ENCODE measurements at places on chromosomes 3 and 15.

GRCh38 chr3:147449669-147450068 is 40.5 kb downstream of the ZIC1 start:
- DNase-seq = no peak

- DNase-seq = no peak
Measured at GRCh38 chr3:151460228-151460627, 633 bp downstream of the IGSF10 start.

DNA sequence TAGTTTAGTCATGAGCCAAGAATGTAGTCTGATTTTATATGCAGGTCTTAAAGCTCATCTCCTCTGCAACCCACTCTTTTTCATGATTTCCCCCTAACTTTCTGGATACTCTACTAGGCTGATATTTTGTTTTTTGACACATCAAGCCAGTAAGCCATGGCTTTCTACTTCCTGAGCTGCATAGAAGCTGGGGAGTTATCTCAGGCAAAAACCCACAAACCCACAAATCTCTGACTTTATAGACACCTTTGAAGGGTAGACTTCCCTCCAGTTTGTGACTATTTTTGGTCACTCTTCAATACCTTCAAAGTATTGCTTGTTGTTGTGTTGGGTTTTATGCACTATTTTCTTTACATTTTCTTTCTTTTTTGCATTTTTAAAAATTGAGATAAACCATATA is 28.6 kb downstream of the TMEM202 start:
- no peak for DNase-seq

DNA sequence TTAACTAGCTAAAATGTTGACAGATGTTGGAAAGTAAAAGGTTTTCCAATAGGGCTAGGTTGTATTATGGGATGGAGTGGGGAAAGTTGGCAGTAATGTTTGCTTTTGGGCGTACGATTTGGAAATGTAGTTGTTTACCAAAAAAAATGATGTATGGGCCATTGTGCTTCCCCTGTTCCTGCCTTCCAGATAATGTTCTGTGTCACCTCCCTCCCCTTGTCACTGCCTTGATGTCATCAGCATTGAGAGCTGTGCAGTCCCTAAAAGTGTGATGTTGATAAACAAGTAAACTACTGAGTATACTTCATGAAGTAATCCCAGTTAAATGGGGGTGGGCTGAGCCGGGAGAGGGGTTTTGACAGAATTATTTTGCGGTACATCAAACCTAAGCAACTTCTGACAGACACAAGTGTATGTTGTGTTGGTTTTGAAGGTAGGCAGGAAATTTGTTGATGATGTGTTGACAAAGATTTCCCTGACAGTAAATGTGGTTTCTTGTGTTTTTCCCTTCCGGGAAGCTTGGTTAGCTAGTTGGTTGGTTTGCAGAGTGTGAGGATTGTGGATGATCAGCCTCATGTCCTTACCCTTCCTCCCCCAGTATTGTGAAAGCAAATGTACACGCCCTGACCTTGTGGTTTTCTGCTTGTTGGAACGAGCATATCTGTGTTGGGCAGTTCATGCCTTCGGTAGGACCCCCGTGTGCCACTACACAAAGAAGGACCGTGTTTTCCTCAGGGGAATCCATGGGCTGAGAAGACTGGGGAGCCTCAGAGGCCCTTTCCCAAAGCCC is 87.3 kb downstream of the PGPEP1L start:
- DNase-seq = no peak

DNA sequence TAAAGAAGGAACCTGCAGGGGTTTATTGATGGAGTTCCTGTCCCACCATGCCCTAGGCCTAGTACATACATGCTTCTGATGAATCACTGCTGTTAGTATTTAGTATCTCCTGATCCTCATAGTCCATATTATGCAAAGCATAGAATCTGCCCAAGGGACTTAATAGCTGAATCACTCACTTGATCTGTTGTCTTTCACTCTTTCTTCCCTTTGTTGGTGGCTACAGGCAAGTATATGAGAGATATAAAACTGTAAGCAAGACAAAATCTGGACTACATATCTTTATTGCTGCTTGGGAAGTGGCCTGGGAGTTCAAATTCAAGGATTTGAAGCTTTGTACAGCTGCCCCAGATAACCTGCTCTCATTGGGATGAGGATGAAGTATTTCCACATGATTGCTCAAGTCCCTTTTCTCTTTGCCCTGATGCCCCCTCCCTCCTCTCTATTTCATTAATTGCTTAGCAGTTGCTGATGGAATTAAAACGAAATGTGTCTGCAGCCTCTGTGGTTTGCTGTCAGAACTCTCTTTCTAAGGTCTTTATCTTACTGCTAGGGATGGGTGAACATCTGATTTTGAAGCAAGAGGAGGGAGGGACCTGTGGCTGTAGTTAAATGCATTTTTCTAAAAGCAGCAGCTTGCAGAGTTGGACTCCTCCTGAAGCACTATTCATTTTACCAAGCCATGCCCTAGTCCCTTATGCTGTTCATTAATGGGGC is 114.1 kb downstream of the ZNF609 start:
- DNase-seq = no peak

GRCh38 chr3:171001957-171002694 is 24.4 kb downstream of the SLC2A2 start:
- DNase-seq = no peak

- no peak for DNase-seq
Measured at GRCh38 chr15:84904419-84904818, 20.0 kb downstream of the SLC28A1 start.

DNA sequence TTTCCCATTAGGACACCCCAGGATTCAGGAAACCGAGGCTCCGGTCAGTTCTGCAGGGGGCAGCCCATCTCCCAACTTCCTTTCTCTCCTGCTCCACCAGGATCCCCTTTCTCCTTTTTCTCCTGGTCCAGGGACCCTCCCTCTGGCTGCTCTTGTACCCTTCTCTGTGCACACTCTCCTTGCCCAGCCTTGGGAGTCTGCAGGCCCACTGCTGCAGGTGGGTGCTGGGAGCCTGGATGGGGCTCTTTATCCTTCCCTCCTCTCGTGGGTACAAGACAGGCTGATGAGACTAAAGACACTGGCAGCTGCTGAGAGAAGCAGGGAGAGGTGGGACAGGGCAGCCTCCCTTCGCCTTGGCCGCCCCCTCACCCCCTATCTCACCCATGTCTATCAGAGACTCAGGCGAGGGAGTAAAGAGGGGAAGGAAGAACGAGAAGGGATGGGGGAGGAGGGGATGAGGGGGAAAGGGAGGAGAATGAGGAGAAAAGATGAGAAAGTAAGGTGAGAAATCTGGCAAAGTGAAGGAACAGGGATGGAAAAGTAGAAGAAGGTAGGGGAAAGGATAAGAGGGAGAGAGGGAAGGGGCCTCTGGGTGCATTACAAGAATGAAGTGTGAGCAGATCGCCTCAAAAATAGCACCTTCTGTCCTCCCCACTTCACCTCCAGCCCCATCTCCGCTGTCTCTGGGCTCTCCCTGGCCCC is 45.2 kb downstream of the ITGA11 start:
- no peak for DNase-seq

GRCh38 chr3:117868766-117869165 is 1159.2 kb downstream of the TUSC7 start:
- DNase-seq = no peak

GRCh38 chr3:151819910-151820309 is 6.0 kb downstream of the AADAC start:
- no peak for DNase-seq

DNA sequence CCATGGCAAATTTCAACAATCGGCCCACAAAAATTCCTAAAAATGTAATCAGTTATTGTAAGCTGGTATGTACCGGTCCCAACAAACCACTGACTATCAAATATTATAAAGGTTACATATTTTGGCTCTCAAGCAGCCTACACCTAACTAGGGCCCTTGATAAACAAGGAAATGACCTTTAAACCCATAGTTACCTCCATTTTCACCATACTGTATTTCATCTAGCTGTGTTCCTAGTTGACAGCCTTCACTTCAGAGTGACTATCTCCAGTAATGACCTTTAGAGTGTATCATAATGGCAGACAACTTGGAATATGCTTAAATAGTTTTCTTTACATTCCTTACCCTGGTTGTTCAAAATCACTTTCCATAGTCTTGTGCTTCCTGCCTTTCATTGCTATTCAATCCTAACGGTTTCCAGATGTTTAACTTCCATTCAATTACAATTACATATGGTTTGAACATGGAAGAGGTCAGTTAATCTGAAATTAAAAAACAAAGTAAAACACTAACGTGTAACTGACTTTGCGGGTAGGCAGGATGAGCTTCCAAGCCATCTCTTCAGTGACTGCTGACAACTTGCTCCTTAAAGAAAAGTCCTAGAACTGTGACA is 111.9 kb upstream of the TSC22D2 start:
- DNase-seq = no peak

DNA sequence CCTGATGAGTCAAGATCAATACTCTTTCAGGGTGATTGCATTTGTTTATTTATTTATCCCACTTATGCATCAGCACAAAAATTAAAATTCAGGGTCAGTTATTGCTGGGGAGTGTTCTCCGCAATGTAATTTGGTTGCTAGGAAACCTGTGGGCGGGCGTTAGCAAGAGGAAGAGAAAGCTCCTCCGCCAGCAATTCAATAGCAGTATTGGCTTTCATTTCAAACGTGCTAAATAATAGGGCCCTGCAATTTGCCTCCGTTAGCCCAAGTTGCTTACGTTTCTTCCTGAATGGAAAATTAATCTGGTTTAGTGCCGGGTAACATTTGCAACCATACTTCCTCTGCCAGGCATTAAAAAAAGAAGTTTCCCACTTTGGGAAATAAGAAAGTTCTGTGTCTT is 35.5 kb upstream of the PLCL2 start:
- DNase-seq = no peak

DNA sequence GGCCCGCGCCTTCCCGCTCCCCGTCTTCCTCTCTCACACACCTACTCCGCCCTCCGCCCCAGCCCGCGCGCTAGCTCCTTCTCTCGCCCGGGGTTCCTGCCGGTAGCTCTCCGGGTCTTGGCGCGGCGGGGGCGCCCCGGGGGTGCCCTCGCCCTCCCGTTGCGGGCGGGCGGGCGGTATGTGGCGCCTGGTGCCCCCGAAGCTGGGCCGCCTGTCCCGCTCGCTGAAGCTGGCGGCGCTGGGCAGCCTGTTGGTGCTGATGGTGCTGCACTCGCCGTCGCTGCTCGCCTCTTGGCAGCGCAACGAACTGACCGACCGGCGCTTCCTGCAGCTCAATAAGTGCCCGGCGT is 507 bp downstream of the DIPK2A start:
- DNase-seq = no peak

DNA sequence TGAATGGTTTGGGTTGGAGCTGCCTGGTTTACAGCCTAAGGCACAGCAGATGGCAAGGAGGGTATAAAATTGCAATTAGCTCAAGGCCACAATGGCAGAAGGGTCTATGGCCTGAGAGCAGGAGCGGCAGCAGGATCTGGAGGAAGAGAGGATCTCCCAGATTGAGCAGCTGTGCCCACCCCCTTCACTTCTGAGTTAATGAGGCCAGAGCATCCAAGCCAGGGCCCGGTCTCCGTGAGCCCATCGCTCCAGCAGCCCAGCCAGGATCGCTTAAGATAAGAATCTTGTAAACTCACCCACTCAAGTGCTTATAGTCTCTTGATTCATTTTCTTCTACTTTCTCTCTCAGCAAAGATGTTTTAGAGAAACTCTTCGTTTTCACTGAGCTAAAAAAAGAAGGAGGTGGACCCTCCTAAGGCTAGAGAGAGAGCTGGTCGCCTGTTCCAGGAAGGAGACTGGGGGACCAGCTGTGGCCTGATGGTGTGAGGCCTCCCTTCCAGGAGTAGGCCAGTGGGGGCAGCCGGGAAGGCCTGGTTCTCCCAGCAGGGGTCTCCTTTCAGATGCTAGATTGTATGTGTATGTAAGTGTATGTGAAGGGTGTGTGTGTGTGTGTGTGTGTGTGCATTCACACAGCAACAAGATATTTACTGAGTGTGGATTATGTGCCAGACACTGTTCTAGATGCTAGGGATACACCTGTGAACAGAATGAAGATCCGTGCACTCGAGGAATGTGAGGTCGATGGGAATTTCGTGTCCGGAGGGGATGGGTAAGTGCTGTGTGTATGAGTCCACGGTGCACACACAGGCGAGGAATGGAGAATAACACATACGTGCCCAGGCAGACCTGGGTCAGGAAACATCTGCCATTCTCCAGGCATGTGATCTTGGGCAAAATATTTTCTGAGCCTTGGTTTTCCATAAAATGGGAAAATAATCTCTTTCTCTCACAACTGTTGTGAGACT is 18.6 kb downstream of the MAGEF1 start:
- DNase-seq = no peak

DNA sequence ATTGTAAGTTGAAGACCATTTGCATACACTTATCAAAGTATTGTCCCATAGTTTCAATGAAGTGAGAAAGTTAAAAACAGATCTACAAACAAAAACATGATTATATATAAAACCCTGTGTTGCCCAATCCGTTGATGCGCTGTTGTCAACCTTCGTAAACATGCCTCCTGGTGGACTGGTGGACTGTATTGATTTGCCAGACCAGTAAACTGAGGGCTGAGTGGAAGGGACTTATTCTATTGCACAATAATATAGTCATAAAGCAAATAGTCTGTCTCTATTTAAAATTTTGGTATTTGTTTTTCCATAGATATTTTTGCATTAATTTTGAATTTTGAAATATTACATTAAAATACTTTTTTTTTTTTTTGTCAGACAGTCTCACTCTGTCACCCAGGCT is 102.5 kb downstream of the GAP43 start:
- no peak for DNase-seq

DNA sequence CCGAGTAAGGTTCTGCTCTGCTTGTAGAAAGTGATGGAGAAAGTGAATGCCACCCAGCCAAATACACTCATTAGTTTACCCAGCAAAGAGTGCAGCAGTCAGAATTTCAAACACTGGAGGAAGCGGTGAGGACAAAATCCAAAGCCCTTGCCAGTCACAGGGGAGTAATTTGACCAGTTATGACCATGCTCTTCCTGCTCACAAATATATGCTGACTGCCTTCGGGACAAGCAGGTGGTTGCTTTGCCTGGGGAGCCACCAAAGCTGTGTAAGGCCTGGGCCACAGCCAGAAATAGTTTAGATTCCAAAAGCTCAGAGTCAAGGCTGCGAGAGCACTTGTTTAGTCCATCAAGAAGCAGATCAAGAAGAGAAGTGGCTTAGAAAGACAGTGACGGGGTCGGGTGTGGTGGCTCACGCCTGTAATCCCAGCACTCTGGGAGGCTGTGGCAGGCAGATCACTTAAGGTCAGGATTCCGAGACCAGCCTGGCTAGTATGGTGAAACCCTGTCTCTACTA is 51.0 kb upstream of the ATP13A3 start:
- DNase-seq = no peak

DNA sequence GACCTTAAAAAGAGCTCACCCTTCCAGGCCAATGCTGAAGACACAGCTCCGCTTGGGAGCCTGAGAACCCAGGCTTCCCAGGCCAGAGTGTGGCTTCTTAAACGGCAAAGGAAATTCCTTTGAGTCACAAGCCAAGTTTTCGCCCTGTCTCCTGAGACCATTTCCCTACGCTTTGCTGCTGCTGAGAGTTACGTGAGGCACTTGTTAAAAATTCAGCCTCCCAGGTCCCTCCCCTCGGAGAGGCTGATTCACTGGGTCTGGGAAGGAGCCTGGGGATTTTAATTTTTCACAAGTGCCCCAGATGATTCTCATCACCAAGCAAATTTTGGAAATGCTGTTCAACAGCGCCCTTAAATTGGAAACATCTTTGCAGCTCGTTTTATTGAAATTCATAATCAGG is 25.5 kb downstream of the RLBP1 start:
- DNase-seq = no peak

- no peak for DNase-seq
Measured at GRCh38 chr3:48407542-48408099, 22.3 kb downstream of the PLXNB1 start.

- no peak for DNase-seq
Measured at GRCh38 chr15:40986820-40987219, 33.5 kb downstream of the CHAC1 start.
